ENCODE measurements at places on chromosomes 6 and 20.
A peak's percentile ranks its signal among the peaks of the same experiment; 100 is the strongest.

DNA sequence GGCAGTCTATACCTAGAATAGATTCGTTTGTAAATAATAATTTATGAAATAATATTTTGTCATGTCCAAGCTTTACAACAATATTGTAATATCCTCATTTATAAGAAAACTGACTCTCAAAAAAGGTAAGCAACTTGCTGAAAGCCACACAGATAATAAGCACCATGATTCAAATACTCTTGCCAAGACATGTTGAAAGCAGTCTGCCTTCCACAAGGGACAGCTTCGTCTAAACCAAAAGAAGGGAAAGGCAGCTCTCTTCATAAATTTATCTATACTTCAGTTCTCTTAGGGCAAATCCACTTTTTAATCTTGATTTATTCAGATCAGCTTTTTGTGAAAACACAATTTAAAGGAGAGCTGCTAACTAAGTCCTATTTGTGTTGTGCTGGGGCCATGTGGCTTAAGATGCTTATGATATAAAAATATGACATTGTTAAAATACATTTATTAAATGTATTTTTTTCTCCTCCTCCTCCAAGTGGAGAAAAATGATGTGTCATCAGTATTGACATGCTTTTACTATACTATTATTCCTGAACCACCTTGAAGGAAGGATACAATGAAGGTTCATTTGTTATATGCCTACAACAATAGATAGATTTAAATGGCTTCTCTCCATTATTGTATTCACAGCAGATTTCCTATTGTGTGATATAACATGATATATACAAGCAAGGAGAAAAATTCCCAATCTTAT is 737.0 kb downstream of the HDGFL1 start:
- no peaks in the 10 kb centered on the region for H3K36me3 ChIP-seq
- H3K27ac ChIP-seq = no peak overlapping the region
- DNase-seq = no peak
- H3K4me1 ChIP-seq = no peaks in the 10 kb centered on the region
- H3K27me3 ChIP-seq = no peaks in the 10 kb centered on the region
- no peak overlapping the region for H3K4me3 ChIP-seq

DNA sequence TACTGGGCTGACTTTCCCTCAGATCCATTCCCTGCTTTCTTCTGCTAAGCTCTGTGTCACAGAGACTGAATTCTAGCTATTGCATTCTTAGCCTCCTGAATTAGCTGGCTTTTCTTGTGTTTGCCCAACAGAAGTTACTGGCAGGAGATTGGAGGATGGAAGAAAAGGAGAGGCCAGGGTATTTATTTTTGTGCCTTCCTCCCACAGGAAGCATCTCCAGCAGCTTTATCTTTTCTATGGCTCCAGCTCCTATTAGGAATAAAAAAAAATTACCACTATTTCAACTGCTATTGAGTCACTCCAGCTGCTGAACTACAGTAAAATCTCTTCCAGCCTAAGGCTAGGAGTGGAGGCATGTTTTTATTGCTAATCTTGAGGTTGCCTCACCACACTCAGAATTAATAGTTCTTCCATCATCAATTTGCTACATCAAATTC is 492.4 kb downstream of the RFPL4B start:
- no peak overlapping the region for H3K4me3 ChIP-seq
- H3K4me1 ChIP-seq = no peaks in the 10 kb centered on the region
- no peaks in the 10 kb centered on the region for H3K27me3 ChIP-seq
- no peak overlapping the region for H3K27ac ChIP-seq
- H3K36me3 ChIP-seq = no peaks in the 10 kb centered on the region
- no peak for DNase-seq

GRCh38 chr6:133887156-133887879 is 1.6 kb upstream of the TCF21 start:
- no peak overlapping the region for H3K4me3 ChIP-seq
- no peaks in the 10 kb centered on the region for H3K36me3 ChIP-seq
- peaks cover 22% of the 10 kb centered on the region for H3K4me1 ChIP-seq
- no peak for DNase-seq
- H3K27me3 ChIP-seq = no peaks in the 10 kb centered on the region

- H3K36me3 ChIP-seq = peaks cover 3% of the 10 kb centered on the region
- H3K27ac ChIP-seq = no peak overlapping the region
- H3K27me3 ChIP-seq = no peaks in the 10 kb centered on the region
- DNase-seq = no peak
- peaks cover 10% of the 10 kb centered on the region for H3K4me1 ChIP-seq
Measured at GRCh38 chr20:46681032-46681854, 8.0 kb downstream of the TP53RK start.

GRCh38 chr6:48606618-48607017 is 495.6 kb upstream of the PTCHD4 start:
- DNase-seq = no peak
- no peaks in the 10 kb centered on the region for H3K27me3 ChIP-seq
- H3K4me1 ChIP-seq = no peaks in the 10 kb centered on the region
- no peak overlapping the region for H3K4me3 ChIP-seq

DNA sequence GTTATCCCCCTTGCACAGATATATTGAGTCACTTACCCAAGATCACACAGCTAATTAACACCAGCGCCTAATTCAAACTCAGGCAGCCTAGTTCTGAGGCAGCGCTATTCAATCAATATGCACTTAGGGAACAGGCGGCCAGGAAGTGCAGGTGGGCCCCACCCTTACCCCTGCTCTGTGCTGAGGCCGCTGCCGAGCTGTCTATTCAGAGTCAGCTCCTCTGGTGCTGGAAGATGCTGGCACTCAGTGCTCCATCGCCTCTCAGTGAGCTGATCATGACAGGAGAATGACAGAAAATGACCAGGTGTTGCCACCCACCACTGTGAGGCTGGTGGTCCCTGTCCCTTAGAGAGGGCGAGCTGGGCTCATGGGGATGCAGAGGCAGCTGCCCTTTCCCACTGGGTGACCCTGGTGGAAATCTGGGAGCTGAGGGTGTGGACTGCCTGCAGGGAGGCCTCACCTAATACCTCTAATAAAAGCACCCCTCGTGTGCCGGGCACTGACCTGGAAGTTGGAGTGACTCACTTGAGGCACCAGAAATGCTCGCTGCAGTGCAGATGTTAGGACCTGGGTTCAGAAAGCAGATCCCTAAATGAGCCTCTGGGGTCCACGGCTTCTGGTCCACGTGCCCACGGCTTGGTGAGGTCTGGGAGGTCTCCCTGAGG is 42.5 kb upstream of the CD93 start:
- no peaks in the 10 kb centered on the region for H3K27me3 ChIP-seq
- no peak overlapping the region for H3K4me3 ChIP-seq
- no peaks in the 10 kb centered on the region for H3K4me1 ChIP-seq
- H3K36me3 ChIP-seq = no peaks in the 10 kb centered on the region
- no peak for DNase-seq
- no peak overlapping the region for H3K27ac ChIP-seq

DNA sequence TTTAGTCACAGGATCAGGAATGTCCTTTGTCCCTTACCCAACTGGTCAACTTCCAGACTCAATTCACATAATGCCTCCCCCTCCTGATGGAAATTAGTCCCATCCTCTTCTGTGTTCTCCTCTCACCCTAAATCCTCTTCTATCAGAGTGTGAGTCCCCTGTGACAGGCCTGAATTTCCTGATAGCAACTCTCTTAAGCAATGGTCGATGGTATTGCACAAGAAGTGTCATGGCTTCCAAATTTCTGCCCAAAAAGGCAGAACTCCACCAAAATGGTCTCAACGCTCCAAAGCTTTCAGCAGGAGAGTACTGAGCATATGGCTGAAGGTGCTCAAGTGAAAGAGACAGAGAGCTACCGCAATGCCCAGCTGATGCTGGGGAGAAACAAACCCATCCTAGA is 2.4 kb downstream of the PREP start:
- no peak overlapping the region for H3K4me3 ChIP-seq
- peaks cover 5% of the 10 kb centered on the region for H3K36me3 ChIP-seq
- H3K27ac ChIP-seq = no peak overlapping the region

DNA sequence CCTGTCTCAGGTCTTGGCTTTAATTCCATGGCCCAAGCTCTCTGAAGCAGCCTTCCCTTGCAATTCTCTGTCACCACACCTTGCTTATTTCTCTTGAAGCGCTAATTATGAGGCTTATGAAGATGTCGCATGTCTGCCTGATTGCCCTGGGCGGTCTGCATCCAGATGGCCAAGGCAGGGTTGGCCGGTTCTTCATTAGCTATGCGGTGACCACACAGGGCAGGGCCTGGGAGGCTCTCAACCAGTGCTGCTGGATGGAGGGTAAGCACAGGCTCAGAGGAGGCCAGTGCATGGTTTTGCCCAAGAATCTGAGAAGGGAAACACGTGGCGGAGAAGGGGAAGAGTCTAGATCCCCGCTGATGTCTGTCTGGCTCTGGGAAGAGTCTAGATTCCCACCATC is 528.7 kb downstream of the CDH26 start:
- no peak overlapping the region for H3K27ac ChIP-seq
- no peaks in the 10 kb centered on the region for H3K4me1 ChIP-seq
- H3K4me3 ChIP-seq = no peak overlapping the region

DNA sequence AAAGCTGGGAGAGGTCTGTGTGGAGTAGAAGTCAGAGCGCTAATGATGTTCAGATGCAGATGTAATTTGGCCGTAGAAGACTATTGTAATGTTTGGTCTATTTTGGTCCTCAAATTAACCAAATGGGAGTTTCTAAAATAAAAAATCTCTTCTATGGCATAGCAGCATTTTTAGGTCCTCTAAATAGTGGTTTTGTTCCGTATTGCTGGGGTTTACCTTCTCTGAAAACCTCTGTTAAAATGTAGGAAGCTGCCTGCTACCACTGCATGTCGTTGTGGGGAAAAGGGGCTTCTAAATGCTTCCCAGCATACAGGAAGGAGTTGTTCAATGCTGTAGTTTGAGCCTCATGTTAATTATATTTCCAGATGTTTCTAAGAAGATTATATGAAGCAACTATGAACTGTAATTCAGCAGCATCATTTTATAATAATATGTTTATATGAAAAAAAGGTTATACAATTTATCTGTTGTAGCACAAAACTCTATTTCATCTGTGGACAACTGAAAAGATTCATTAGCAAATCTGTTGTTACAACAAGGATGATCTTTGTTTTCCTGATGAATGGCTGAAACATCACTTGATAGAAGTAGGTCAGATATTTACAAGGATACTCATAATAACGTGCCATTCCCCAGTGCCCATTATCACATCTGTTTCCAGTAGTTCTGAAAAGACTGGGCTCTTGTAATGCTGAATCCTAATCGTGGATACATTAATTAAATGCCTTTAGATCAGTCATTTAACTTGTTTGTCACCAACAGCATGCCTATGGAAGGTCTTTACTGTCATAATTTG is 256.6 kb downstream of the TBC1D7 start:
- no peaks in the 10 kb centered on the region for H3K36me3 ChIP-seq
- H3K27ac ChIP-seq = no peak overlapping the region
- DNase-seq = no peak
- H3K4me1 ChIP-seq = no peaks in the 10 kb centered on the region

- peaks cover 18% of the 10 kb centered on the region for H3K4me1 ChIP-seq
- H3K36me3 ChIP-seq = peaks cover under 1% of the 10 kb centered on the region
- no peak for DNase-seq
- H3K4me3 ChIP-seq = peak overlapping the region; percentile 64
Measured at GRCh38 chr6:10413850-10414738, 780 bp downstream of the TFAP2A start.

DNA sequence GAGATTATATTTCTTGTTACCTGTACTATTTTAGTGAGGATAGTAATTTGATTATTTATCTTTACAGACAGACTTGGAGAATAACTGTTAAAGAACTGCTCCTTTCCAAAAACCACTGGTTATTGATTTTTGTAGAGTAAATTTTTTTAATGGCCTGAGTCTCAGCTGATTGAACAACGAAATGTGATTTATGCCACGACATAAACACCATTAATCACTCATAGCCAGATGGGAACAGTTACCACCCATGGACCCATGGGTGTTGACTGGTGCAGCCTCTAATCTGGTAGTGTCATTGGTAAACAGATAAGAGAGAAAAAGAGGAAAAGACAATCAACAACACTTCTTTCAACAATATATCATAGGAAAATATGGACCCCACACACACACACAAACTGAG is 101.4 kb upstream of the BEND6 start:
- H3K4me3 ChIP-seq = no peak overlapping the region
- H3K27me3 ChIP-seq = no peaks in the 10 kb centered on the region
- peaks cover 55% of the 10 kb centered on the region for H3K4me1 ChIP-seq
- no peak for DNase-seq

Measured in HCT116 (cell line).